ENCODE measurements at places on chromosomes 6 and 20. TPM values are rescaled to one million over a fixed set of nuclear protein-coding genes. Genes with fewer than 3 reads are reported as not detected.

KAT14 gene
- total RNA-seq, result 16.5 TPM

APCDD1L gene
- total RNA-seq, result not detected

COL9A1 gene
- not detected for total RNA-seq

PRRT1 gene
- not detected for total RNA-seq

CST4 gene
- total RNA-seq, result not detected

FAM83C gene
- not detected for total RNA-seq

SLC52A3 gene
- total RNA-seq, result not detected

CPXM1 gene
- total RNA-seq, result 1.5 TPM

BCAS1 gene
- total RNA-seq, result not detected

RCAN2 gene
- total RNA-seq, result not detected

PAX1 gene
- not detected for total RNA-seq

KCNB1 gene
- not detected for total RNA-seq

FOXF2 gene
- total RNA-seq, result not detected

FRMD1 gene
- not detected for total RNA-seq

BMP2 gene
- 0.25 TPM for total RNA-seq

PNLDC1 gene
- total RNA-seq, result 0.74 TPM

RBM24 gene
- total RNA-seq, result not detected

IRF4 gene
- 1,053 TPM for total RNA-seq

PRL gene
- total RNA-seq, result not detected

PAK5 gene
- total RNA-seq, result not detected

NINL gene
- 7.5 TPM for total RNA-seq

CAGE1 gene
- 0.16 TPM for total RNA-seq

TRERF1 gene
- 19.6 TPM for total RNA-seq

GSTA1 gene
- not detected for total RNA-seq

IPCEF1 gene
- 0.34 TPM for total RNA-seq

NOX3 gene
- total RNA-seq, result not detected

CDH4 gene
- not detected for total RNA-seq

UBE2C gene
- 142 TPM for total RNA-seq

PM20D2 gene
- 15.3 TPM for total RNA-seq

ENPP3 gene
- total RNA-seq, result 16.3 TPM

CTAGE9 gene
- total RNA-seq, result not detected

SPATS1 gene
- total RNA-seq, result not detected

TGM3 gene
- total RNA-seq, result not detected

PSORS1C2 gene
- not detected for total RNA-seq

SLC17A3 gene
- 1.6 TPM for total RNA-seq

SCAF8 gene
- total RNA-seq, result 37.3 TPM

PTP4A1 gene
- 88.8 TPM for total RNA-seq

RIMS1 gene
- not detected for total RNA-seq

TCF15 gene
- total RNA-seq, result not detected

NRSN2 gene
- 7.1 TPM for total RNA-seq

SCUBE3 gene
- total RNA-seq, result not detected

PGC gene
- total RNA-seq, result not detected

CFAP61 gene
- 0.32 TPM for total RNA-seq

PDYN gene
- not detected for total RNA-seq

TGM2 gene
- total RNA-seq, result not detected

PI16 gene
- not detected for total RNA-seq

RGS17 gene
- total RNA-seq, result not detected
